ENCODE measurements at places on chromosomes 7 and 10.

DNA sequence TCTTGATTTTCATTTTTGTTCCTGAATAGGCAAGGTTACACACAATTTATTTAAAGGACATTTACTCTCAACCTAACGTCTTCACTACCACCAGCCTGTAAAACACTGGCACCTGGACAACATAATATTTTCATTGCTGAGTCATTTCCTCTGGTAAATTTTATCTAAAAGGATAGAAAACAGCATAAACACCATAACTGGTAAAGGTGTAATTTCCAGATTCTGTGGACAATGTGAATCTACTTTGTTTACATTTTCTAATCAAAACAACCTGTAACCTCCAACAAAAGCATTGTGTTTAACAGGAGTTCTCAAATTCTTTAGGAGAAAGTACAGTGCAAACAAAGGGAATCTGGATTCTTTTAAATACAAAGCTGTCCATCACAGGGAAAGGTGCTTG lies 472.0 kb upstream of the AKR1E2 start:
- no peak for DNase-seq

GRCh38 chr10:22824520-22824919 lies 103.3 kb upstream of the ARMC3 start:
- no peak for DNase-seq

DNA sequence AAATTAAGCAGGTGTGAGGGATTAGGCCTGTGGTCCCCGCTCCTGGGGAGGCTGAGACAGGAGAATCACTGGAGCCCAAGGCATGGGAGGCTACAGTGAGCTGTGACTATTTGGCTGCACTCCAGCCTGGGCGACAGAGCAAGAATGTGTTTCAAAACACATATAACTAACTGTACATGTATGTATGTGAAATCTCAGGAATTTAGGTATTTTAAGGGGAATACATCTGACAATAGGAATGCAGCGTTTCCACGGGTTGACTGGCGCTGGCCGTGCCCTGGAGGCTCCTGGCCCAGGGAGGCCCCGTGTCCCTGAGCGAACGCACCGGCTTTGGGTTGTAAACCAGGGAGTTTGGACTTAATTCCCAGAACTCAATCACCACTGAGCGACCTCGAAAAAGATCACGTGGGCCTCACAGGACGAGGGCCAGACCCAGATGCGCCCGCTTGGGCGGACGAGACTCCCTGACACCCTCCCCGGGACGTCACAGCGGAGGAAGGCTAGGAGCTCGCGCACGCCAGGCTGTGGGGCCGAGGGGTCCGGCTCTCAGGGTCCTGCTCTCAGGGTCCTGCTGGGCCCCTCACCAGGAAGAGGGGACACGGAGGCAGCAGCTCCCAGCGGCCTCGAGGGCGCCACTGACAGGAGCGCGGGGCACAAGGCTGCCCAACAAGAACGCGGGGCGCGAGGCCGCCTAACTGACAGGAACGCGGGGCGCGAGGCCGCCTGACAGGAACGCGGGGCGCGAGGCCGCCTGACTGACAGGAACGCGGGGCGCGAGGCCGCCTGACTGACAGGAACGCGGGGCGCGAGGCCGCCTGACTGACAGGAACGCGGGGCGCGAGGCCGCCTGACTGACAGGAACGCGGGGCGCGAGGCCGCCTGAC lies 18.4 kb downstream of the PTPRN2 start:
- no peak for DNase-seq

DNA sequence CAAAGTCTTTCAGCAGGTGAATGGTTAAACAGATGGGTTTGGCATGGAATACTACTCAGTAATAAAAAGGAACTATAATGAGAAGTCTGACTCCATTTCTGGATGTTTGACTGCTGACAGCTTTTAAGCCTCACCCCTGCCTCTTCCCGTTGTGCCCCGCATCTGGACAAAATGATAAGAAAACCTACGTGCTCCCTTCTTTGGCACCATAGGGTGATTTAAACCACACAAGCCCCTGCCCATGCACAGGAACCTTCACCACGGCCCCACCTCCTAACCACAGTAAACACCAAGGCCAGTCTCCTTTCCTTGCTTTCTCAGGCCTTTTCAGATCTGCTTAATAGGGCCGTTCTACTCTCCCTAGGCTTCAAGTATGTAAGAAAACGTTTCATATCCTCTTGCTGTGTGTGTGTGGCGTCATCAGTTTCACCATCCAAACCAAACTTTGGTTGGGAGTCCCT lies 47.1 kb upstream of the UBN2 start:
- DNase-seq: no peak

DNA sequence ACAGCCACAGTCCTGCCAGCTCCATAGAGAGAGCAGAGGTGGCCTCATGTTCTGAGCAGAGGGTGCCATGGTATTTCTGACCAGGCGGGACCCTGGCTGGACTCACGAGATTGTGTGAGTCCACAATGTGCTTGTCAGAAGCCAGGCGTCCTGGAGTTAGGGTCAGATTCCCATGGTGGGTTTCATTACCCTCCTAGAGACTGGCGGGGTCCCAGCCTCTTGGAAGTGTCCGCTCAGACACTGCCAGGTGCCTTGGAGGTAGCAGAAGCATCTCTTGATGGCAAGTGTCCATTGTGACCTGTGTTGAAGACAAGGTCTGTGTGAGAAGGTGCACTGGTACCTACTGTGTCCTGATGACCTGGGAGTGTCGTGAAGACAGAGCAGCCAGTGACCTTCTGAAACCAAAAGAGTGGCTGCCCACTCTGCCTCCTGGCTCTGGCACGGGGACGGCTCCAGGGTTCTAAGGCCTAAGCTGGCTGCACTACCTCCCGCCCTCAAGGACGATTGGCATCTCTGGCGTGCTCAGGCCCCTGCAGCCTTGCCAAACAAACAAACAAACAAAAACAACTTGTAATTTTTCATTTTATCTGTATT lies 56.8 kb downstream of the MGMT start:
- no peak for DNase-seq

DNA sequence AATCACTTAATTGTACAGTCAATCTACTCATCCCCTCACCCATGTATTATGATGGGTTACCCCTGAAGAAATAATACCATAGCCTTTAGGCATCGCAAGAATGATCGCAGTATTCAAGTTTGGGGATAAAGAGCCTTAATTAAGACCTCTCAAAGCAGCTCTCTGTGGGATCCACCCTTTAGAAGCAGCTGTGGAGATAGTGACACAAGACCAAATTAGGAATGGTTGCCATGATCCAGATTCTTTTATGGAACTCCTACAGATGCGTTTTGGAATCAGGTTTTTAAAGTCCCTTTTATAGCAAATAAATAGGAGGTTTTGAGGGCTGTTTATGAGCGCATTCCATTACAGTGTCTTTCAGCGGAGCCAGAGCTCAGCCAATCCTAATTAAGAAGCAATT lies 12.2 kb downstream of the TES start:
- no peak for DNase-seq

DNA sequence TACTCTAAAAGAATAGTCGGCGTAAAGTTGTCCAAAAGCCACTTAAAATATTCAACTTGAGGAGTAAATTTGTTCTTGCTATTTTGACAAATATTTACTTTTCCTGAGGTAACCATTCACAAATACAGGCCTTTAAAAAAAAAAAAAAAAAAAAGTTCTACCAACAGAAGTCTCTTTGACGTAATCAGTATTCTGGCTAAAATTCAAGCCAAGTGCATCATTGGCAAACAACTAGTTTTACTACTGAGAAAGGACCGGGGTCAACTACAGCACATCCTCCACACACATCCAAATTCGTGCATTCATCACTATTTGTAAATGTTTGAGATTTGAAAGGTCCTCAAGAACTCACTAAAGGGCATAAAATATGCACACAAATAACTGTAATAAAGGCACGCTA lies 2.0 kb downstream of the OAT start:
- DNase-seq: no peak

DNA sequence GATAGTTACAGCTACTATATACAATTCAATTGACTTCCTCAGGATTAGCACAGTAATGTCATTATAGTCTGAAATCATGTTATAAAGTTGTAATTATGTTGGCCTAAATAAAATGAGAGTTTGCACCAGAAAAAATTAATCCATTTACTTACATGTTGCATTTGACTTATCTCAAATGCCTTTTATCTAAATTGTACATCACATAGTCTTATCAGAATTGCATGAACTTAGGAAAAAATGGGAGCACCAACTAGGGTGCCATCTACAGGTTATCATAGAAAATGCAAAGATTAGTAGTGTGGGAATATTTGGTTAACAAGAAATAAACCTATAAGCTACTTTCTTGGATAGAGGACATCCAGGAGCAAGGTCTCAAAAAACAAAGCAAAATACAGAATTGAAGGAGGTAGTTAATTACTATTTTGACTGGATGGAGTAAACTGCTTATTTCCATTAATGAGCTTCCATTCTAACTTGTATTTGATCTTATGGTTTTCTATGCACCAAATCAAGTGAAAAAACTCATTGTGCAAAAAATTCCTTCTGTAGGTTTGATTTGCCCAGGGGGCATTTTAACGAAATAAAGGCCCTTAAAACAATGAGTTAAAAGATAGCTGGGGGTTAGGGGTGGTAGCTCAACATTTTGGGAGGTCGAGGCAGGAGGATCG lies 60.0 kb upstream of the ORC5 start:
- DNase-seq: no peak

DNA sequence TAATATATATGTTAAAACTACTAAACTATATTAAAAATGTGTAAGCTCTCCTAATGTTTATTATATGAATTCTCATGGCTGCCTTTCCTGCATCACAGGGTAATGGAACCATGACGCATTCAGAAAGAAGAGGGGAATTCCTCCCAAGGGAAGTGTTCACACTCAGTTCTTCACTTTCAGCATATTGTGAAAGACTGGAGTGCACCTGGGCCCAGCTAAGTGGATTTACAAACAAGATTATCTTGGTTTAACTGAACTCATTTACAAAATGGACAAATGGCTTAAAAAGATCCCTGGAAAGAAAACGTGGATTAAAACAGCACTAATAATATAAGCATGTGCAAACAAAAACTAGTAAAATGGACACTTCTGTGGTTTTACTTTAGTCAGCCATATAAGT lies 149.8 kb downstream of the DOCK4 start:
- no peak for DNase-seq

DNA sequence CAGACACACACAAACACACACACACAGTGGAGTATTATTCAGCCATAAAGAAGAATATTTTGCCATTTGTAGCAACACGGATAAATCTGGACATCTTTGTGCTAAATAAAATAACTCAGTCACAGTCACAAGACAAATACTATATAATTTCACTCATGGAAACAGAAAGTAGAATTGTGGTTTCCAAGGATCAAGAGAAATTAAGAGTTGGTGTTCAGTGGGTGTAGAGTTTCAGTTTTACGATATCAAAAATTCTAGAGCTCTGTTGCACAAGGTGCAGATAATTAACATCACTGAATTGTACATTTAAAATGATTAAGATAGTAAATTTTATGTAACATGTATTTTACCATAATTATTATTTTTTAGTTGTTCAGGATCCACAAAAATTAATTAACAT lies 1235.0 kb downstream of the XPNPEP1 start:
- DNase-seq: no peak

All from T-helper 2 cell (primary cell).